ENCODE measurements at places on chromosomes 5 and 9. TPM values are rescaled to one million over a fixed set of nuclear protein-coding genes. Genes with fewer than 3 reads are reported as not detected.

DNA sequence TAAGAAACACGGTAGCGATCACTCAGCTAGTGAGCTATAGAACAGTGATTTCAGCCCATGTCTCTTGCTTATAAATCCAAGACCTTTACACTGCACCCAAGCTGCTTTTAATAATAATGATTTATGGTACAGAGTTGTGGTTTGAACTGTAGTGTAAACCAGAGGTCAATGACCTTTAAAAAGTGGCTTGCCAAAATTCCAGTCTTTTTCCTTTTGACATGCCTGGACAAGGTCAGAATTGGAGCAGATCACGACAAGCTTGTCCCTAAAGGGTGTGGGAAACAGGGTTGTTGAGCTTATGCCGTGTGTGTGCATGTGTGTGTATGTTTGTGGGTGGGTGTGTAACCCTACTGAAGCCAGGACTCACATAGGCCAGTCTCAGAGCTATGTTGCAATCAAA lies 225.3 kb upstream of the CLINT1 start:
- no peak for ATAC-seq

DNA sequence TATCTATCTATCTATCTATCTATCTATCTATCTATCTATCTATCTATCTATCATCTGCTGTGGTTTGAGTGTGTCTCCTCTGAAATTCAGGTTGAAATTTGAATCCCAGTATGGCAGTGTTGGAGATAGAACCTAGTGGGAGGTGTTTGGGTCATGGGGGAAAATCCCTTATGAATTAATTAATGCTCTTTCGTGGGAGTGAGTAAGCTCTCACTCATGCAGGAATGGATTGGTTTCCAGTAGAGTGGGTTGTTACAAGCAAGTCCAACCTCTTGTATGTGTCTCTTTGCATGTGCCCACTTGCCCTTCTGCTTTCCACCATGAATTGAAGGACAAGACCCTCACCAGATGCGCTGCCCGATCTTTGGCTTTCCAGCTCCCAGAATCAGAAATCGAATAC lies 113.0 kb downstream of the ANXA1 start:
- no peak for ATAC-seq

DNA sequence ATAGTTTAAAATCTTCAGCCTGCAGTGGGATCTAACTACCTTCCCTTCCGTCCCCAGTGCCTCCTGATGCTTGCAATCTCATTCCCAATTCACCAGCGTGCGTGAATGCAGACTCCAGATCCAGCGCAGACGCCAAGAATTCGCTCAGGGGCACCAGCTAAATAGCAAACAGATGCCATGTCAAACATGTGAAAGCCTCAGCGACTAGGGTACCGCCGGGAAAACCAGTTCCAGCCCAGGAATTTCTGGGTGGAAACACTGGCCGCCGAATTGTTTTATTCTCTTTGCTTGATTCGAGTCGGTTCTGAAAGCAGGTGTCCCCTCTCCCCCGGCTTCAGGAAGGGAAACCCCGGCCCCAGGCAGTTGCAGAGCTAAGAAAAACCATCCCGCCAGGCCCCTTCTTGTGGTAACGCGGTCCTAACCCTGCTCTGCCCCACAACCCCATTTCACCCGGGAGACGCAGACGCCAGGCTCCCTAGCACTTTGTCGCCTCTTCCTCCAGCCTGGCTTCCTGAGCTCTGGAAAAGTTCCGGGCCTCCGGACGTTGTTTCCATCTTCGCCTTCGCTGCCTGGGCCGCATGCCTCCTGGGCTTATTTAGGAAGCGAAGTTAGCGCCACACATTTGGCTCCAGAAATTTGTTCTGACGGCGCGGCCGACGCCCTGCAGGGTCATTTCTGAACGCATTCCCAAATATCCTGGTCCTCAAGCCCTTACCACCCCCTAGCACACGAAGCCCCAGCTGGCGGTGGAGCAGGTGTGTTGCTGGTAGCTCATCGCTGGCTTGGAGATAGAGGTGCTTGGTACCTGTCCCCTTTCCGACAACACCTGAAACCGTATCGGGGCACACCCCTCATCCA lies 665 bp upstream of the LVRN start:
- ATAC-seq: no peak

DNA sequence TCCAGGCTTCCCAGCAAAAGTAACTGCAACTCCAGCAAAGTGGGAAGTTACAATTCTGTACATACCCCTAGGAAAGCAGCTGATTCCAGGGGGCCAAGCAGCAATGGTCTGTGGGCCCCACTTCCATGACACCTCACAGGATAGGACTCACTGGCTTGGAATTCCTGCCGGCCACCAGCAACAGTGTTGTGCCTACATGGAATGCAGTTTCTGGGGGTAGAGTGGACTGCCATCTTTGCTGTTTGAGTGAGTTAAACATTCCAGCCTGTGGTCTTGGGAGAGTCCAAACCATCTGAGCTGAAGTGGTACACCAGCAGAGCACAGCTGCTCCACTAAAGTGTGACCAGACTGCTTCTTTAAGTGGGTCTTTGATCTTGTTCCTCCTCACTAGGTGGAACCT lies 13.4 kb upstream of the FBN2 start:
- no peak for ATAC-seq

- ATAC-seq: no peak
Measured at GRCh38 chr5:129345213-129345924, 114.7 kb upstream of the ADAMTS19 start.

- no peak for ATAC-seq
Measured at GRCh38 chr5:97968346-97968745, 785.3 kb upstream of the RIOK2 start.

SNX24 gene
- total RNA-seq: 17.8 TPM

SYK gene
- 0.15 TPM for total RNA-seq

IL13 gene
- total RNA-seq: not detected

SIT1 gene
- total RNA-seq: 0.62 TPM

CARD9 gene
- total RNA-seq: 2.5 TPM

HTR4 gene
- 0.25 TPM for total RNA-seq

Measured in motor neuron (in vitro differentiated cells).